ENCODE measurements at places on chromosomes 5 and 9.

- DNase-seq = no peak
Measured at GRCh38 chr5:171874234-171874633, 88.6 kb downstream of the SMIM23 start.

DNA sequence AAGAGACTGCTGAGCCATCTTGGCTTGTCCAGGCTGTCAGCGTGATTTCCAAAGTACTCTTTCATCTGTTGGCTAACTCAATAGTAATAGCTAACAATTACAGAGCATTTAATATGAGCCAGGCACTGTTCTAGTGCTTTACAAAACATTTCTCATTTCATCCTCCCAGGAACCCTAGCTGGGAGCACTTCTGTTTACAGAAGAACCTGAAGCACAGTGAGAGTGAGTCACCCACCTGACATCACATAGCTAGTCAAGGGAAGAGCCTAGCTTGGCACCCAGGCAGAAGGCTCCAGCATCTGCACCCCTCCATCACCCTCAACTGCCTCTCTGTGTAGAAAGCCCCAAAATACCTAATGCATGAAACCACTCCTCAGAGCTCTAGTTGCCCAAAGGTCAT, 57.5 kb upstream of the IQGAP2 start:
- DNase-seq = no peak

GRCh38 chr5:9201761-9202160, 344.1 kb downstream of the SEMA5A start:
- no peak for DNase-seq

- no peak for DNase-seq
Measured at GRCh38 chr5:66881480-66882161, 285.4 kb downstream of the MAST4 start.

- no peak for DNase-seq
Measured at GRCh38 chr9:95511616-95511931, 5.2 kb downstream of the PTCH1 start.

GRCh38 chr5:80990527-80990926, 30.4 kb downstream of the RASGRF2 start:
- DNase-seq = no peak

- no peak for DNase-seq
Measured at GRCh38 chr5:2639425-2639824, 112.1 kb downstream of the IRX2 start.

All from CD4-positive, alpha-beta T cell treated with Interleukin-21 for 1 hour (primary cell).